Stimulated activated CD4-positive, alpha-beta T cell treated with anti-CD3 and anti-CD28 coated beads, Interleukin-1b, Interleukin-23, amount 100 ng/mL, for 4 hours (primary cell): ENCODE measurements at places on chromosomes 6 and 20.

DNA sequence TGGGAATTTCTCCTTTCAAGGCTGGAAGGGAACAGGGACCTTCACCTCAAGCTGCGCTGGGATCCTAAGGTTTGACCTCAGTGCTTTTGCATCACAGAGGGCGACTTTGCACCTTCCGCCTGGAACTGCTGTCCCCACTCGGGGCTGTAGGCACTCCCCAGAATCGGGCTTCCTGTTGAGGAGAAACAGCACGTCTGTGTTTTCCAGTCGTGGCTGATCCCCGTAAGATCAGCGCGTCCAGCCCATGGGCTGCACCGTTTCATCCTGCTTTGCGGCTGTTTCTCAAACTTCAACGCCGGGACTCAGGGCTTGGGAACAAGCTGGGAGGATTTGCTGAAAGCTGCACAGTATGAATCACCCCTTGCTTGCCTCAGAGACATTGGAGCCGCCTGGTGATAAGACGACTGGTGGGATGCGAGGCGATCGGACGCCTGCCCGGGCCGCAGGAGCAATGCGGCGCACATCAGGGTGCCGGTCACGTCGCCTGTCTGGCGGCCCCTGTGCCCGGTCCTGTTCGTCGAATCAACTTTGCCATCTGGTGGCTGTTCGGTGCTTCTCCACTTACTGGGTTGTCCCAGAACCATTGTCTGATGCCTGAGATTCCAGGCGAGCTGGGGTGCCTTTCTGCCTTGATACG, 53.6 kb upstream of the FRMD1 start:
- DNase-seq = no peak

GRCh38 chr6:151993364-151993763, 185.9 kb downstream of the ESR1 start:
- no peak for DNase-seq

DNA sequence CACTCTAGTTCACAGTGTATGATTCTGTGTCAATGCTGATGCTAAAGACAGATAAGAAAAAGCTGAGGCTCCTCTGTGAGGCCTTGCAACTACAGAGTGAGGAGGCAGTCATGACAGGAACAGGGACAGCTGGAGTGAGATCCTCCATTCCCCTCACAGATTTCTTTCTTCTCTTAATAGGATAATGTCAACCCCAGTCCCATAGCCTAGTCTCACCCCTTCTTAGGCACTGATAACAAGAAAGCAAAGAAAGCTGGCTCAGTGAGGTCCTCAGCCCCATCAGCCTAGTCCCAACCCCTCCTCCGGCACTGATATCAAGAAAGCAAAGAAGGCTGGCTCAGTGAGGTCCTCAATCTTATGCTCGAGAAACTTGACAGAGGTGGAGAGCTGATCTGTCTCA, 2.1 kb upstream of the PTCHD4 start:
- no peak for DNase-seq

DNA sequence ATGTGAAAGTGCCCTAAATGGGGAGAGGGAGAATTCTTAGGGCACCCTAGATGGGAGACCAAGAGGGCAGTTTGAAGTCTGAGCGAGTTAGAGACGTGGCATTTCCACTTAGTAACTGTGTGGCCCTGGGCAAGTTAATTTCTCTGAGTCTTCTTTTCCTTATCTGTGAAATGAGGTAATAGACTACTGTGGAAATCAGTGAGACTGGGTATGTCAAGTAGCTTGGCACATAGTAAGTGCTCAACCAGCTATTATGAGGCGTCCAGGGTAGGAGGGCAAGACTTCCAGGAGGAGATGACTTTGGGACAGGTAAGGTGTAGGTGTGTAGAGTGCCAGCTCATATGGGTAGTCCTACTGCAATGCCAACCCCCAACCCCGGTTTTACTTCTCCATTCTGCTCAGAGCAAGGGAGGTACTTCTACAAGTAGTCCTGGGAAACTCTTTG, 770 bp downstream of the KIF3B start:
- DNase-seq = no peak

GRCh38 chr6:71745525-71745924, 140.8 kb upstream of the RIMS1 start:
- DNase-seq = no peak

- DNase-seq = no peak
Observed at GRCh38 chr20:43565758-43566104, 6.9 kb downstream of the SGK2 start.

- DNase-seq = no peak
Observed at GRCh38 chr20:63344616-63345327, 16.4 kb downstream of the CHRNA4 start.
